ENCODE measurements at places on chromosomes 1 and 21.

DNA sequence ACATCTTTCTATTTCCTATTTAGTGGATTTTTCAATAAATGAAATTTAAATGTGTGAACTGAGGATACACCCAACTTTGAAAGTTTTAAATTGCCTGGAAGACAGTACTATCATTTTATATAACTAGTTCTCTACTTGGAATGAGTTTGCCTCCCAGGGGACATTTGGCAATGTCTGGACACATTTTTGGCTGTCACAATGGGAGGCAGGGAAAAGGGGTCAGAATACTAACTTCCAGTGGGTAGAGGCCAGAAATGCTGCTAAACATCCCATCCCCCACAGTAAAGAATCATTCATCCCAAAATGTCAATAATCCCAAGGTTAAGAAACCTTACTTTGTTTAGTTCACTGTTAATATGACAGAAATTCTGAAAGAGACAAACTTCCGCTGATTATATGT lies 13.2 kb upstream of the NRAS start:
- DNase-seq: no peak

- DNase-seq: no peak
These were observed 774 bp upstream of the WDTC1 start for GRCh38 chr1:27233667-27234048.

GRCh38 chr21:24275616-24276015 lies 1331.7 kb downstream of the MRPL39 start:
- no peak for DNase-seq

DNA sequence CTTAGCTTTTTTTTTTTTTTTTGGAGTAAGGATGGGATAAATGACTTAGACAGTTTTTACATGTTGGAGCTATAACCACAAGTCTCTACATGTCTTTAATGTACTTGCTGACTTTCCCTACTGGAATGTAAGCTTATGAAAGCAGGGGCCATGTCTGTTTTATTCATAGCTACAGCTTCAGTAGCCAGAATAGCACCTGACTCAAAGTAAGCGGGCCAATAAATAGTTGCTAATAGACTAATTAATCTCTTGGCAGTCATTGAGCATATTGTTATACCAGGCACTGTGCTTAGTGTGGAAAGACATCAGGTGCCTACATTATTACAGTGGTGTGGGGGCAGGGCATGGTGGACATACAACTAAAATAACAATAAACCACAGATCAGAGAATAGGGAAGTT lies 84.4 kb upstream of the HOOK1 start:
- DNase-seq: no peak

DNA sequence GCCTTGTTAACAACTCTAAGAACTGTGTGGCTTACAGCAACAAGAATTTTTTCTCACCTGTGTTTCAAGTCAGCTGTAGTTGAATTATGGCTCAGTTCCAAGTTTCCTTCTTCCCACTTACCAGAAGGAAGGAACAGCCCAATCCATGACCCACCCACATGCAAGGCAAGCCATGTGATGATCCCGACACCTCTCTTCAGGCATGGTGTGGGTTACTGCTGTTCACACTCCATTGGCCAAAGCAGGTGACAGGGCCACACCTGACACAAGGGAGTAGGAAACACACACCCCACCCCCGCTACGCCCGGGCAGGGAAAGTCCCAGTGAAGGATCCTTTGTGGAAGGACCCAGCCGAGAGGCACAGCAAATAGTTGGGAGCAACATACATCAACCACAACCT lies 36.3 kb downstream of the KCNJ15 start:
- no peak for DNase-seq

- no peak for DNase-seq
These were observed 34.0 kb upstream of the HSD17B7 start for GRCh38 chr1:162756523-162756922.

DNA sequence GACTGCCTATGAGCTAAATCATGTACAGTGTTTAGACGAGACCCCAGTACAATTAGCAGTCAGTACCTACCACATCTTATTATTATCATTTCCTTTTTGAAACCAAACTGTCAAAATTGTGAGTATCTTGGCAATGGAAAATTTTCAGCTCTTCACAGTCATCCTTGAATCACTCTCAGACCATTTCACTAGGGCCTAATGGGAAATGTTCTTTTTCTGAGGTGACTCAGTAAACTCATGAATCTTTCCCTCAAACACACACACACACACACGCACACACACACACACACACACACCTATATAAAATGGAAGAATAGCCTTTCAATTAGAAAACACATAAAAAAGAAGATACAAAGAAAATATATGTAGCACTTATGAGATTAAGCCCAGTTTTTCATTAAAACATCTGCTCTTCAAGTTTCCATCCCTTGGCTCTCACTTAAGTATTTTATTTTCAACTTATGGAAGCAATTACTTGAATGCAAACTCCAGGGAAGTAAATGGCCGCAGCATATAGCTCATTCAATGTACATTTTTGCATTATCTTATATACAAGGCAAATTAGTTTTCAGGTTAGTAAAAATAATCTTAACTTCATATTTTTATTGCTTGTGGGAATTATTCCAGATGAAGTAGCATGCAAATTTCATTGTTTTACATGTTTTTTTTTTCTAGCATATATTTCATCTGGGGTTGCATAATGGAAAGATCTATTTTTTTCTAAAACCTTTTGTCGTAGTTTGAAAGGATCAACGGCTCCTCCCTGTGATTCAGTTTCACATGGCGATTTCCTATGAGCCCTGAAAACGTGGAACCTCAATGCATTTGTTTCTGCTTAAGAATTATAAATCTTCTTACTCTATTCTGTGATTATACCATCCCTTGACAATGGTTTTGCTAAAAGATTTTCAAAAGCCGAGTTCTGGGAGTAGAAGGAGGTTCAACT lies 46.3 kb upstream of the TMPRSS15 start:
- DNase-seq: no peak

DNA sequence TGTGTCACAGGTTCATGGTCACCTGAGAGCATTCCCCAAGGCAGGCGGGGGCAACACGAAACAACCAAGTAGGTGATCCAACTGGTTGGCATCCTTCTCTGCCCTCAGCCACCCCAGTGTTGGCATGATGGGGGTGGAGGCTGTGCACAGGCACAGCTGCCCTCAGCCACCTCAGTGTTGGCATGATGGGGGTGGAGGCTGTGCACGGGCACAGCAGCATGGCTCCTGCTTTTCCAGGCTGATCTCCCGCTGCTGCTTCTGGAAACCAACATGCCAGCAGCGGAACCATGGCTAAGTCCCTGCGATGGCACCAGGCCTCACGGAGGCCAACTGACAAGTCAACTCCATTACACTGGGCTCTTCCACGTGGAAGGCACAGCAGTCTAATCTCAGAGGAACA lies 447.8 kb downstream of the PTPRU start:
- no peak for DNase-seq

GRCh38 chr1:228429007-228429406 lies 12.3 kb upstream of the TRIM17 start:
- DNase-seq: no peak

Data from stimulated activated CD4-positive, alpha-beta T cell treated with anti-CD3 and anti-CD28 coated beads, TNF-alpha, amount 100 ng/mL, for 24 hours (primary cell).